Activated T-helper 2 cell treated with anti-CD3 and anti-CD28 coated beads, Interferon-gamma antibody, Interleukin-2, Interleukin-4, amounts not matched to agents 10 μg/mL and 5 μg/mL and 100 μg/mL, durations not matched to agents 14 hours and 24 hours and 36 hours (primary cell): ENCODE measurements at places on chromosomes 5 and 9. TPM values are rescaled to one million over a fixed set of nuclear protein-coding genes. Genes with fewer than 3 reads are reported as not detected.

GRCh38 chr5:1125030-1125357 is 13.1 kb upstream of the SLC12A7 start:
- no peak for DNase-seq
- H3K27me3 ChIP-seq, result peaks cover 16% of the 10 kb centered on the region
- H3K4me3 ChIP-seq, result no peak overlapping the region

DNA sequence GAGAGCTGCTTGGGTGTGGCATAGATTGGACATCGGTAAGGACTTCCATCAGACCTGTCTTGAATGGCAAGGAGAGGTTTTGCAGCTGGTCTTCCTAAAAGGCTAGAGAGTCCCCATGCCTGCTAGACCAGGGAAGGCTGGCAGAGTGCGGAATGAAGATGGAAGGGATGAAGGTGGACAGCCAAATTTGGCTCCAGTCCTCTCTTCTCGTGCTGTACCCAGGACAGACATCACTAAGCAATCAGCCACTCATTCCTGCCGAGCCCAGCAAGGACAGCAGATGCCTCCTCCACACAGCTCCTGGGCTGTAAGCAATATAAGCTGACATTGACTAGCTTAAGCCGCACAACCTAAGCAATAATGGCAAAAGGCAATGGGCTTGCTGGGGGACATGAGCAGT is 112.0 kb downstream of the OLFM1 start:
- H3K4me3 ChIP-seq, result no peak overlapping the region
- no peak for DNase-seq
- H3K27ac ChIP-seq, result no peak overlapping the region
- no peaks in the 10 kb centered on the region for H3K36me3 ChIP-seq
- H3K27me3 ChIP-seq, result no peaks in the 10 kb centered on the region
- no peaks in the 10 kb centered on the region for H3K4me1 ChIP-seq

Gene SLC6A7
- not detected in 2 replicates for total RNA-seq

DNA sequence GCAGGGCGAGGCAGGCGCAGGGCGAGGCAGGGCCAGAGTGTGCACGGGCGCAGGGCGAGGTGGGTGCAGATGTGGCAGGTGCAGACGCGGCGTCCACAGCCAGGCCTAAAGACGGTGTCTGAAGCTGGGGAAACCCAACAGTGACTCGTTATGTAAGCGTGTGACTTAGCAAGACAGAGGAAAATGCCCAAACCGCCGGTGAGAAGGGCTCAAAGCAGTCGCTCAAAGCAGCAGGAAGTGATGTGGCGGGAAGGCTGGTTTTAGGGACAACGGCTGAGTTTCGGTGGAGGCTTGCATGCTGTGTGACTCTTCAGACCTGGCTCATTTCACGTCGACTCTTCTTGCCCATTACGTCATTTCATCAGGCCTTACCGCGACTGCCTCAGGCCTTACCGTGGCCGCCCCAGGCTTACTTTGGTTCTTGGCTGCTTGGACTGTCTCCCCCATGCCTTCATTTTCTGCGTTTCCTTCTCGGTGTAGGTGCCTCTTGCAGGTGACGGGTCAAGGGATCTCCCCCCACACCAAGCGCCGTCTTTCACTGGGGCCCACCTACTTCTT is 50.5 kb upstream of the EXOC3 start:
- H3K4me3 ChIP-seq, result peak overlapping the region; percentile 72
- peaks cover 35% of the 10 kb centered on the region for H3K36me3 ChIP-seq
- no peaks in the 10 kb centered on the region for H3K27me3 ChIP-seq
- peak overlapping the region; percentile 97 for H3K27ac ChIP-seq

GRCh38 chr5:174424219-174425053 is 299.9 kb upstream of the MSX2 start:
- H3K4me1 ChIP-seq, result peaks cover 2% of the 10 kb centered on the region
- H3K27ac ChIP-seq, result no peak overlapping the region
- no peak for DNase-seq
- no peaks in the 10 kb centered on the region for H3K27me3 ChIP-seq
- no peaks in the 10 kb centered on the region for H3K36me3 ChIP-seq

Gene RBM22
- total RNA-seq, result 65.2 and 71.7 TPM in 2 replicates

Gene PCDHB15
- total RNA-seq, result not detected in 2 replicates

DNA sequence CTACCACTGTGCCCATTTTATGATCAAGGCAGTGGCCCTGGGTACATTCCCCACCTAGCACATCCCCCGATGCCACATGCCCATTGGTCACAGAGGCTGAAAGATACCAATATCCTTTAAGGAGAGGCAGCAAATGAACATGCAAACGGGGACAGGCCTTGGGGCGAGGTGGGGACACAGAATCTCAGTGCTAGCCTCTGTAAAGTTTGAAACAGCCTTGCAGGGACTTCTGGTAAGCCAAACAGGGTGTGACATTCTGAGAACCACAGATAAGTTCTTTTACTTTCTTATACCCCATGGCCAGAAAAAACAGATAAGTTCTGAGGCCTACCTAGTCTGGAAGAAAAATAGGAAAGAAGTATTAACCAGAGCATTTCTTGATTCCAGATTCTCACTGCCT is 60.5 kb downstream of the ACER2 start:
- no peak overlapping the region for H3K27ac ChIP-seq
- H3K27me3 ChIP-seq, result peaks cover 5% of the 10 kb centered on the region
- no peak for DNase-seq
- no peak overlapping the region for H3K4me3 ChIP-seq

DNA sequence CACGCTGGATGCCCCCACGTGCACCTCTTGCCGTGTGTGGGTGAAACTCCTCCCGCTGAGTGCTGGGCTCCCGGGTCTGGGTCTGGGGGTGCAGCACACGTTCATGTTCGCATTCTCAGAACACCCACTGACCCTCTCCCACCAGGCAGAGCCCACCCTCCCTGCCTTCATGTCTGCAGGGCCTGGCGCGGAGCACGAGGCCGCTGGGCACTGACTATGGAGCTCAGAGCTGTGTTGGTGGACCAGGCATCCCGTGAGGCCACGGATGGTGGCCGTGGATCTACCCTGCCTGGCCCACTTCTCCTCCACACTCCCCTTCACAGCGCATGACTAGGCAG is 8.8 kb downstream of the LCN12 start:
- H3K4me1 ChIP-seq, result peaks cover 7% of the 10 kb centered on the region
- DNase-seq, result no peak
- H3K27ac ChIP-seq, result no peak overlapping the region
- H3K36me3 ChIP-seq, result no peaks in the 10 kb centered on the region

GRCh38 chr9:128055344-128056040 is 11.6 kb downstream of the NAIF1 start:
- no peak overlapping the region for H3K4me3 ChIP-seq
- no peak overlapping the region for H3K27ac ChIP-seq
- no peaks in the 10 kb centered on the region for H3K36me3 ChIP-seq
- DNase-seq, result no peak

GRCh38 chr9:117815315-117815714 is 111.1 kb downstream of the TLR4 start:
- H3K27me3 ChIP-seq, result peaks cover 28% of the 10 kb centered on the region
- H3K27ac ChIP-seq, result no peak overlapping the region
- H3K4me1 ChIP-seq, result no peaks in the 10 kb centered on the region

Gene PNPLA7
- total RNA-seq, result 1.6 TPM in 2 replicates

DNA sequence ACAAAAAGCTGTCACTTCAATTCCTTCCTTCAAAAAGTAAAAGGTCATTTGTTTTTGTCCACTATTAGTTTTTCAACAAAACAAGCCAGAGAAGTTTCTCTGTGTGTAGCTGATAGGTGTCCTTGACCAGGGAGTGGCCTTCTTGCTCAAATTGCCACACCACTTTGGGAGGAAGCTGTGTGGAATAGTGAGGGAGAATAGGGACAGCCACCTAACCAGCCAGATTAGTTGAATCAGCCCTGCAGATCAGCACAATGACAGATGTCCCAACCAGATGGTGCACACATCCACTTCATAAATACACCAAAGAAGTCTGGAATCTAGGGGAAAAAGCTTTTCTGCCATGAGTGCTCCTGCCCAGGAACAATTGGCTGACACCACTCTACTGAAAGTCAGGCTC is 37.2 kb downstream of the NREP start:
- H3K27ac ChIP-seq, result no peak overlapping the region
- peaks cover 3% of the 10 kb centered on the region for H3K4me1 ChIP-seq

DNA sequence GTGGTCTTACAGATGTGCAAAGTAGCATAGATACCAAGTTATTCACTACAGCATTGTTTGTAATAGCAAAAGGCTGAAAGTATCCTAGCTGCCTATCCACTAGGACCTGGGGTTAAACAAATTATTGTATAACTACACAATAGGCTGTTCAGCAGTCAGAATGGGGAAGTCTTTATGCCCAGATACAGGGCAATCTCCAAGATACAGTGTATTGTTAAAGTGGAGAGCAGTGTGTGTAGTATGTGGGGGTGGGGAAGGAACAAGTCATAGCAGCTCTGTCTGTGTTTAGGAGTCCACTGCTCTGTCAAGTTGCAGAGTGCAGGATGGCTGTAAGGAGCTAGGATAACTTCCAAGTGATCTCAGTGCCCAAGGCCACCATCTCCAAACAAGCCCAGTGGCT is 5.5 kb downstream of the PCYOX1L start:
- H3K27ac ChIP-seq, result no peak overlapping the region
- no peaks in the 10 kb centered on the region for H3K27me3 ChIP-seq
- peaks cover 31% of the 10 kb centered on the region for H3K4me1 ChIP-seq
- no peak overlapping the region for H3K4me3 ChIP-seq
- peaks cover 20% of the 10 kb centered on the region for H3K36me3 ChIP-seq
- no peak for DNase-seq

GRCh38 chr5:81269751-81270393 is 31.5 kb upstream of the ZCCHC9 start:
- peaks cover 20% of the 10 kb centered on the region for H3K36me3 ChIP-seq
- H3K27ac ChIP-seq, result no peak overlapping the region
- peaks cover 4% of the 10 kb centered on the region for H3K4me1 ChIP-seq
- H3K27me3 ChIP-seq, result no peaks in the 10 kb centered on the region

DNA sequence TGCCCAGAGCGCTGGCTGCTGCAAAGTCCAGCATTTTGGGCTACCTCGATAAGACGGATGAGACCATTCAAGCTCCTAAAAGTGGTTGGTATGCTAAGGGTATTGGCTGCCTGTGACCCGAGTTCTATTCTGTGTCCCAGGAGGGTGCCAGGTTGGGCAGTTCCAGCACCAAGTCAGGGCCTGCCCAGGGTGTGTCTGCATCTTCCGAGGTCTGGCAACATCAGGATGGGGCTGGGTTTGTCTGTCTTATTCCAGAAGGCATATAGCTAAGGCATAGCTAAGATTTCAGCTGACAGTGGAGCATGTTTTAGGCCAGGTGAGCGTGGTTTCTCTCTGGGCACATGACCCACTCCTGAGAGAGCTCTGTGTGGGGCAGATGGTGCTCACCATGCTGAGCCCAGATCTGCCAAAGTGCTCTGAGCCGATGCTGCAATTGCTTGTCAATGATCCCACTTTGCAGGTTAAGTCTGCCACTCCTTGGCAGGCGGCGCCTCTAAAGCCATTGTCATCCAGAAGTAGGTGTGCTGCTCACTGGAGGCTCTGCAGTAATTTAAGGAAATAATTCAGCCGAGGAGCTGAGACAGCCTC is 7.8 kb downstream of the SLC9A3 start:
- H3K27ac ChIP-seq, result no peak overlapping the region
- no peak for DNase-seq
- H3K4me1 ChIP-seq, result no peaks in the 10 kb centered on the region
- H3K4me3 ChIP-seq, result no peak overlapping the region

DNA sequence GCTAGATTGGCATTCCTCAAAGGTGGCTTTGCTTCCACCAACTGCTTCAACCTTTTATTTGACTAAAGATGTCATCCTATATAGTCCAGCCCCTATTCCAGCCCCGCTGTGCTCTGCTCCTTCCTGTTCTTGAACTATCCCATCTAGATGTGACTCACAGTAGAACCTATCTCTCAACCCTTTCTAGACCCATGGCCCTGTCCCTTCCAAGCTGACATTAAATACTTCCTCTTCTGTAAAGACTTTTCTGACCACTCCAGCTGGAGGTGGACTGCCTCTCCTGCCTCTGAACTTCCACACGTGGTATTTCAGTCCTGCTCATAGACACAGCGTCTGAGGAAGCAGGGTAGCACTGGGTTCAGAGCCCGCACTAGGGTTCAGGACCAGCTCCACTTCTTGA is 32.4 kb downstream of the OSTF1 start:
- no peaks in the 10 kb centered on the region for H3K27me3 ChIP-seq
- peak overlapping the region; percentile 10 for H3K27ac ChIP-seq
- H3K4me3 ChIP-seq, result no peak overlapping the region
- peaks cover 67% of the 10 kb centered on the region for H3K36me3 ChIP-seq
- peaks cover 50% of the 10 kb centered on the region for H3K4me1 ChIP-seq
- DNase-seq, result no peak

Gene COX7C
- total RNA-seq, result 445 and 457 TPM in 2 replicates

DNA sequence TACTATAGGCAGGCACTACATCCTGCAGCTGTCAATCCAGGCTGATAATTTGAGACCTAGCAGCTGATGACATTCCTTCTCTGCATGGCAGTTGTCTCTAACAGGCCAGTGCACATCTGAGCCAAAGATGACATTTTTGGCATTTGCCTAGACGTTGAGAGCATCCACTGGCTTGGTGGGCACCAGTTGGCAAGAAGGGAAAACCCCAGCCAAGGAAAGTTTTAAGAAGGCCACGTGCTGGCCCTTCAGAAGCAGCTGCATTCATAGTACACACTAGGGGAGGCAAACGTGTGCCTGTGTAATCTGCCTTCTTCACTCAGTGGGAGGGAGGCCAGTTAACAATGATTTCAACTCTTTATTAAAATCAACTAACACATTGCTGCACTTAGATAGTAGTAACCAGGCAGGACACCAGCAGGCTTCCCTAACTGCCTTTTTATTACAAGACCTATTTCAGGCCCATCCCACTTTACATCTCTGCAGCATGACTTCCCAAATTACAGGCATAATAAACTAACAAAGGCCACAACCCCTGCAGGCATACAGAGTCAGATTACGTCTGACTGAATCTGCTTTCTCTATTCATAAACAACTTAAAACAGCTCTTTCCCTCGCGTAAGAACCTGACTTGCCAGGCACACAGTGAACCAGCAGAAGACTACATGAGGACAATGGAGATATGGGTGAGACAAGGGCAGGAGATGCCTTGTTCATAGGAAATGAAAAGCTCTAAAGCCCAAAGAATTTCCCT is 576.3 kb downstream of the PDE4D start:
- no peaks in the 10 kb centered on the region for H3K36me3 ChIP-seq
- peaks cover 4% of the 10 kb centered on the region for H3K27me3 ChIP-seq
- H3K4me3 ChIP-seq, result no peak overlapping the region
- no peak overlapping the region for H3K27ac ChIP-seq

- no peaks in the 10 kb centered on the region for H3K4me1 ChIP-seq
- DNase-seq, result no peak
- peaks cover 4% of the 10 kb centered on the region for H3K36me3 ChIP-seq
- H3K4me3 ChIP-seq, result no peak overlapping the region
Observed at GRCh38 chr9:112112941-112113681, 62.0 kb downstream of the SUSD1 start.

GRCh38 chr5:24668050-24668449 is 23.3 kb upstream of the CDH10 start:
- H3K4me1 ChIP-seq, result no peaks in the 10 kb centered on the region
- no peak for DNase-seq
- no peaks in the 10 kb centered on the region for H3K27me3 ChIP-seq

DNA sequence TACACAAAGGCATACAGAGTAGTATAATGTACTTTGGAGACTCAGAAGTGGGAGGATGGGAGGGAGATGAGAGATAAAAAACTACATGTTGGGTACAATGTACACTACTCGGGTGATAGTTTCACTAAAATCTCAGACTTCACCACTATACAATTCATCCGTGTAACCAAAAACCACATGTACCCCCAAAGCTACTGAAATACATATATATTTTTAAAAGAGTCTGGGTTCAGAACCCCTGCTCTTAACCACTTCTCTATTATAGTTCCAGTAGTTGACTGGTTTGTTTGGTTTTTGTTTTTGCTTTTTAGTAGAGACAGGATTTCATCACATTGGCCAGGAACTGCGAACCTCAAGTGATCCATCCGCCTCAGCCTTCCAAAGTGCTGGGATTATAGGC is 22.6 kb downstream of the SGTB start:
- peaks cover 22% of the 10 kb centered on the region for H3K36me3 ChIP-seq
- DNase-seq, result no peak
- H3K4me3 ChIP-seq, result no peak overlapping the region

Gene C9orf153
- total RNA-seq, result 0.34 and 0.41 TPM in 2 replicates
